Neural crest cell (in vitro differentiated cells): ENCODE measurements at places on chromosomes 7 and 10.

DNA sequence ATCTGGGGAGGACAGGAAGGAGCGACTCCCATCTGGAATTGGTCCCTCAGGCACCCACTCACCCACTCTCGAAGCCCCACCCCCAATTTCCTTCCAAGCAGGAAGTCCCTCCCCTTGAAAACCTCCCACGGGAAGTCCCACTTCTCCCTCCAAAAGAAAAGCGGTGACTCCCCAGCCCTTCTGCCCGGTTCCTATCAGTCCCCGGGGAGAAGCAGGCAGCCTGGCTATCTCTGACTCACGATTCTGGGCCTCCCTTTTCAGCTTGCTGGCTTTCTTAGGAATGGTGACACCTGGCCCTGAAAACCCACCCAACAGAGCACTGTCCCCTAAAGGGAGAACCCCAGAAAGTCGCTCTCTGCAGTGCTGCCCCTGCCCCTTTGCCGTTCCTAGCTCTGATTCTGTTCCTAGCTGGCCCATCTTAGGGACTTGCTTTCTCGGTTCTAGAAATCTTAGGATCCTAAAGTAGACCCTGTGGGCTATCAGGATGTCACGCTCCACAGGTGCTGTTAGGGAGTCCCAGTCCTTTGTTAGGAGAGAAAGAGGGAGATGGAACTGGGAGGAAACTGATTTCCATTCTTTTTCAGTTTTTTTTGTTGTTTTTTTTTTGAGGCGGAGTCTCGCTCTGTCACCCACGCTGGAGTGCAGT is 6.0 kb downstream of the TSC22D4 start:
- H3K4me3 ChIP-seq: no peak overlapping the region
- H3K27me3 ChIP-seq: no peaks in the 10 kb centered on the region
- H3K4me1 ChIP-seq: peaks cover 25% of the 10 kb centered on the region
- no peak for DNase-seq
- H3K36me3 ChIP-seq: no peaks in the 10 kb centered on the region
- no peak overlapping the region for H3K27ac ChIP-seq

DNA sequence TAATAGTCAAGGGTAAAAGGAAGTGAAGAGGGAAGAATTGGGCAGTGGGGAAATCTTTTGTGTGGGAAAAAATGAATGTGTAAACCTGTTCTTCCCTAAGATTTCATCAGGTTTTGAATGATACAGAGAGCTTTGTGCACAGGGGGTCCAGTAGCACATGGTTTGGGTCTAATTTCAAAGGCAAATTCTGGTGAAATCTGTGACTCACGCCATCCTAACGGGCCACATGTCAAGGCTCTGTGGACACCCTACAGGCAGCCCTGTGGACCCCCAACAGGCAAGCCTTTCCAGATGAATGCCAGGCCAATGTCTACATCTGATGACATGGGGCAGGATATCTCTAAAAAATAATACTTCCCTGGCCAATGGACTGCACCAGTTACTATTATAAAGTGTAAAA is 309.8 kb downstream of the PARD3 start:
- no peak overlapping the region for H3K4me3 ChIP-seq
- peak overlapping the region; percentile 13 for H3K27ac ChIP-seq
- no peaks in the 10 kb centered on the region for H3K27me3 ChIP-seq
- peaks cover 44% of the 10 kb centered on the region for H3K4me1 ChIP-seq
- H3K36me3 ChIP-seq: no peaks in the 10 kb centered on the region
- no peak for DNase-seq

DNA sequence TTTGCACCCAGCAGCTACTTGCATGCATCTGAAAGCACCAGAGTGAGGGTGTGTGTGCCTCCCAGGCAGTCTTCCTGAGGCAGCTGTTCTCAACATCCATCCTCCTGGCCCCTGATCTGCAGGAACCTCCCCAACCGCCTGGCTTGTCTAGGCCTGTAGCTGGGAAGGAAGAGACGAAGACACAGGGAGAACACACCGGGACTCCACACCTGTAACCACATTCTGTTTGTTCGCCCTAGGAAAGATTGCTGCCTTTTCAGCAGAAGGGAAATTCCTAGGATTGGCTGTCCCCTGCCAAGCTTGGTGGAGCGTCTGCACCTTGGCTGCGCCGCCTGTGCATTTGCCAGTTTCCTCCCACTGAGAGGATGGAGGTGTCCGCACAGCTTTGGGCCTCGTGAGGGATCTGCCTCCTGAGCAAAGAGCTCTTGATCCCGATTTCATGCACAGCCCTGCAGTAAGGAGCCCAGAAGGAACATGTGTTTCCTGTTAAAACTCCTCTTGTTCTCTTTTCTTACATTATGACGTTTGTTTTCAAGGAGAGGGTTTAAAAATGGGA is 154.6 kb downstream of the TPST1 start:
- H3K4me1 ChIP-seq: peaks cover 11% of the 10 kb centered on the region
- no peak for DNase-seq
- no peaks in the 10 kb centered on the region for H3K36me3 ChIP-seq
- no peaks in the 10 kb centered on the region for H3K27me3 ChIP-seq
- no peak overlapping the region for H3K27ac ChIP-seq

- no peak overlapping the region for H3K4me3 ChIP-seq
- H3K27me3 ChIP-seq: no peaks in the 10 kb centered on the region
- no peak overlapping the region for H3K27ac ChIP-seq
- H3K4me1 ChIP-seq: peaks cover under 1% of the 10 kb centered on the region
- no peaks in the 10 kb centered on the region for H3K36me3 ChIP-seq
Measured at GRCh38 chr7:50832744-50833143, 50.0 kb upstream of the GRB10 start.

GRCh38 chr10:72035252-72035887 is 53.0 kb downstream of the SPOCK2 start:
- H3K27ac ChIP-seq: peak overlapping the region; percentile 71
- H3K36me3 ChIP-seq: no peaks in the 10 kb centered on the region
- no peaks in the 10 kb centered on the region for H3K27me3 ChIP-seq

GRCh38 chr7:2606539-2606936 is 25.2 kb upstream of the TTYH3 start:
- H3K4me1 ChIP-seq: peaks cover 44% of the 10 kb centered on the region
- no peak overlapping the region for H3K27ac ChIP-seq
- H3K4me3 ChIP-seq: no peak overlapping the region
- H3K36me3 ChIP-seq: peaks cover 3% of the 10 kb centered on the region

GRCh38 chr10:124912101-124912886 is 29.6 kb upstream of the ZRANB1 start:
- H3K27ac ChIP-seq: no peak overlapping the region
- H3K4me1 ChIP-seq: peaks cover 4% of the 10 kb centered on the region
- H3K4me3 ChIP-seq: no peak overlapping the region

DNA sequence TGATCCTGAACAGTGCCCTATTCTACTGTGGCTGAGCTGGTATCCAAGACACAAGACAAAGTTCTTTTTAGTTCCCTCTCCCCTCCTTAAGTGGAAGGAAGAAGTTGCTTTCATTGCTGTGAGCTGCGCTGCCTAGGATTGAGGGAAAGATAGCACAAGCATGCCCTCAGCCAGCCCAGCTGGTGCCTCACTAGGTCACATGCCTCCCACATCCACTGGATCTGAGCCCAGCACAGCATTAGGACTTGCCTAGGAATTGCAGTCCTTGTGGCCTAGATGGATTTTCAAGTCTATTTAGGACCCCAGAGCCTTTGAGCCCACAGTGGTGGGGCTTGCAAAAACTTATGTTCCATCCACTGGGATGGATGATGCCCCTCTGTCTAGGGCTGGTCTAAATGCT is 214.2 kb downstream of the ZNF248 start:
- H3K36me3 ChIP-seq: peaks cover 14% of the 10 kb centered on the region
- no peak overlapping the region for H3K4me3 ChIP-seq
- H3K27ac ChIP-seq: no peak overlapping the region
- no peaks in the 10 kb centered on the region for H3K27me3 ChIP-seq
- H3K4me1 ChIP-seq: no peaks in the 10 kb centered on the region
- no peak for DNase-seq

DNA sequence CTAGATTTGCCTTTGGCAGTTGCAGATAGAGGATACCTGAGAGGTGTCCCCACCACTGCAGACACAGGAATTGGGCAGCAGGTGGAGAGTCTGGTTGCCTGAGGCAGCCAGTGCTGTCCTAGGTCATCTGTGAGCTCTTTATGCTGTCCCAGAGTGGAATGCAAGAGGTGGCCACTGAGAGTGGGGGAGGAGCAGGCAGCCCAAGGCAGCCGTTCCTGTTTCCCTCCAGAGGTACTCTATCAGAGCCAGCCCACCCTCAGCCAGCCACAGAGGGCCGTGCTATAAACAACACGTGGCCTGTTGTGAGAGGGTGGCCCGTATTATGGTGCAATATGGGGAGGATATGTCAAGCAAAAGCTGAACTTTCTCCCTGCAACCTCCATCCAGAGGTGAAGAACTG is 8.5 kb downstream of the LRRC18 start:
- H3K4me1 ChIP-seq: peaks cover 22% of the 10 kb centered on the region
- no peak overlapping the region for H3K4me3 ChIP-seq
- no peak overlapping the region for H3K27ac ChIP-seq
- H3K36me3 ChIP-seq: no peaks in the 10 kb centered on the region
- no peaks in the 10 kb centered on the region for H3K27me3 ChIP-seq
- DNase-seq: no peak

- no peak for DNase-seq
- H3K27me3 ChIP-seq: peaks cover 4% of the 10 kb centered on the region
- no peaks in the 10 kb centered on the region for H3K36me3 ChIP-seq
- no peaks in the 10 kb centered on the region for H3K4me1 ChIP-seq
- H3K4me3 ChIP-seq: no peak overlapping the region
Measured at GRCh38 chr7:22611758-22612079, 111.7 kb upstream of the STEAP1B start.

GRCh38 chr7:55420530-55420929 is 55.4 kb downstream of the LANCL2 start:
- H3K36me3 ChIP-seq: peaks cover 2% of the 10 kb centered on the region
- peaks cover 16% of the 10 kb centered on the region for H3K4me1 ChIP-seq
- no peak overlapping the region for H3K4me3 ChIP-seq

- peaks cover 2% of the 10 kb centered on the region for H3K36me3 ChIP-seq
- no peaks in the 10 kb centered on the region for H3K27me3 ChIP-seq
Measured at GRCh38 chr7:77239471-77239870, 39.9 kb upstream of the FGL2 start.

DNA sequence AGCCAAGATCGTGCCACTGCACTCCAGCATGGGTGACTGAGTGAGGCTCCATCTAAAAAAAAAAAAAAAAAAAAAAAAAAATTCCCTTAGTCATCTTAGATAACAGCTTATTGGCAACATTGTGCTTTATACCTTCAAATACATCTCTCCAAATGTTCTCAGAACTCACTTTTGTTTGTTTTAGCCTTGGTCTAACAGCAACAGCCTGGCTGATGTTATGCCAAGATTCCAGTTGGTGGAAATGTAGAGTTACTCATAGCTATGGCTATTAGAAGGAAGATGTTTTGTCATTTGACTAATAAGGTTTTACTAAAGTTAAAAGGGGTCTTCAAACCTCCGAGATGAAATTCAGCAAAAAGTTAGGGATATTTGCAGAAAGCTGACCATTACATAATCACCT is 481.4 kb downstream of the NEBL start:
- H3K36me3 ChIP-seq: no peaks in the 10 kb centered on the region
- no peak overlapping the region for H3K27ac ChIP-seq
- DNase-seq: no peak
- H3K4me3 ChIP-seq: no peak overlapping the region
- no peaks in the 10 kb centered on the region for H3K4me1 ChIP-seq

DNA sequence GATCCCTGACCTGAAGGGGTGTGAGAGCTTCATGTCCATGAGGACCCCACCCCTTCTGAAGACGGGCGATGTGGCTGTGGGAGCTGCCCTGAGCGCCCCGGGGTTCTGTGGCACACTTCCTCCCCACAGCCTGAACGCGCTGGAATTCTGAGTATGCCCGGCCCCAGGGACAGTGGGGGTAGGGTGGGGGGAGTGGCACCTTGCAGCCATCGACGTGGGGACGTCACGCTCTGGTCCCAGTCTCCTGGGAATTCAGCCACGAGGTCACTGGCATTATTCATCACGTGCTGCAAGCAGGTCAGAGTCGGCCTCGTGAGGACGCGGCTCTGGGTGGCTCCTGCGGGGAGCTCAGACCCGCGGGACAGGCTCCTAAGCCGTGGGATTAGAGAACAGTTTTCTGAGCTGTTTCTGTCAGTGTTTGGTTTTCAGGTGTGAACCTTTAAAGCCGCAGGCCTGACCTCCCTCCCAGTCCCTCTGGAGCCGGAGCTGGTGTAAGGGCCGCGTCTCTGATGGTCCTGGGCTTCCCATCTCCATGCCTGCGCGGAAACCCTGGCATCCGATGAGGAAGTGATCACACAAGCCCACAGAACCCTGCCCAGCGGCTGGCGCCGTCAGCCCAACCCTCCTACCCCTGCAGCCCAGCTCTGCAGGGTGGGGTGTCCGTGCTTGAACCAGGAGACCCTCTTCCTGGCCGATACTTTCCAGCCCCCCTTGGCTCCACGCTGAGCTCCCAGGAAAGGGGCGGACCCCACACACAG is 16.1 kb downstream of the GPR146 start:
- peaks cover 7% of the 10 kb centered on the region for H3K4me1 ChIP-seq
- H3K27ac ChIP-seq: no peak overlapping the region
- H3K27me3 ChIP-seq: peaks cover 10% of the 10 kb centered on the region
- no peak overlapping the region for H3K4me3 ChIP-seq
- DNase-seq: no peak

DNA sequence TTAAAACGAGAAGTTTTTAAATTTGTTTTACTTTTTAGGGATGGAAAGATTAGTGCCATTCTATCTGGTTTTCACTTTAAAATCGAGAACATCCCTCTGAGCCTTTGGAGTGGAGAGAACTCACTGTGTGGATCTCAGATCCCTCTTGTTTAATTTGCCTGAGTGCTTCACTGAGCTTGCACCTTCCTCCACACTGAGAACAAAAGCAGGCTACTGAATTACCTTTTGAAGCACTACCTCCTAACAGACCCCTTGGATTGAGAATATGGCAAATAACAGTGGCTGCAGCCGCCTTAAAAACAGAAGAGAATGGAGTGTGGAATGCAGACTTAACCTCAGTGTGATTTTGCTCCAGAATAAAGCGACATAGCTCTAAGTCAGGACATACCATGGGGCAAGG is 204.7 kb downstream of the CNTNAP2 start:
- no peak for DNase-seq
- H3K4me1 ChIP-seq: no peaks in the 10 kb centered on the region
- no peak overlapping the region for H3K27ac ChIP-seq
- H3K27me3 ChIP-seq: no peaks in the 10 kb centered on the region

- no peak overlapping the region for H3K4me3 ChIP-seq
- H3K4me1 ChIP-seq: peaks cover 28% of the 10 kb centered on the region
- no peaks in the 10 kb centered on the region for H3K27me3 ChIP-seq
Measured at GRCh38 chr7:121605317-121605680, 209.2 kb upstream of the FAM3C start.

DNA sequence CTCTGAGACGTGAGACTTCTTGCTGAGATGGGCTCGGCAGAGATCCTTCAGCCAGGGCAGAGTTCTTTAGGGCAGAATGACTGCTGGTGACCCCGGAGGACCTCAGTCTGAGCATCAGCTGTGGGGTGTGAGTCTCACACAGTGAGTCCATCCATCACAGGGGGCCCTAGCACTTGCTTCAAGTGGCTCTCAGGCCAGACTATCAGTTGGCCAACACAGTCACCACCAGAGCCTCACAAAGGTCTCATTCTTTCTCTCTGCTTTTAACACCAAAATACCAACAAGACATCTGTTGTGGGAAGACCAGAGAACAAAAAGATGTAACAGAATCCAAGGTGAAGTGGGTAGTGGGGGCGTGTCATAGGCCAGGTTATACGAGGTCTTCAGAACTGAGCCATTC is 345.6 kb upstream of the NRP1 start:
- H3K27ac ChIP-seq: peak overlapping the region; percentile 63
- peaks cover 48% of the 10 kb centered on the region for H3K4me1 ChIP-seq
- peak; percentile 22 for DNase-seq
- H3K36me3 ChIP-seq: no peaks in the 10 kb centered on the region
- H3K4me3 ChIP-seq: peak overlapping the region; percentile 32

- no peaks in the 10 kb centered on the region for H3K4me1 ChIP-seq
- H3K27ac ChIP-seq: no peak overlapping the region
- H3K36me3 ChIP-seq: no peaks in the 10 kb centered on the region
- no peak for DNase-seq
Measured at GRCh38 chr7:25454020-25454419, 225.7 kb upstream of the NPVF start.
